ENCODE measurements at places on chromosomes 3 and 15. TPM values are rescaled to one million over a fixed set of nuclear protein-coding genes. Genes with fewer than 3 reads are reported as not detected.

Gene GRAMD2A
- total RNA-seq = 4.0 TPM

GRCh38 chr3:127637546-127637945 is 8.6 kb downstream of the PODXL2 start:
- no peak for DNase-seq

DNA sequence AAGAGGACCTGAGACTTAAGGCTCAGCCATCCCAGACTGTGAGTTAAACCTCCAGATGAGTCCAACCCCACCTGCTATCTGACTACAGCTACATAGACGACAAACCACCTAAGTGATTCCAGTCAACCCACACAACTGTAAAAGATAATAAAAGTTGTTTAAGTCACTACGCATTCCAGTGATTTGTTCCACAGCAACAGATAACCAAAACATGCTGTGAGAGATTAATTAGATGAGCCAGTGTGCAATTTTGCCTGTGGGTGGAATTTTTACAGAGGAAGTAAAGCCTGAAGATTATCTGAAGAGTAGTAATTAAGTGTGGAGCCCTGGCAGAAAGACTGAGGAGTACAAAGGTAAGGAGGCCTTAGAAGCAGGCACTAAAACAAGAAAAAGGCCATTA is 5.4 kb downstream of the BTBD1 start:
- no peak for DNase-seq

Gene SERPINI2
- 1.8 TPM for total RNA-seq

Gene KBTBD12
- 0.29 TPM for total RNA-seq

DNA sequence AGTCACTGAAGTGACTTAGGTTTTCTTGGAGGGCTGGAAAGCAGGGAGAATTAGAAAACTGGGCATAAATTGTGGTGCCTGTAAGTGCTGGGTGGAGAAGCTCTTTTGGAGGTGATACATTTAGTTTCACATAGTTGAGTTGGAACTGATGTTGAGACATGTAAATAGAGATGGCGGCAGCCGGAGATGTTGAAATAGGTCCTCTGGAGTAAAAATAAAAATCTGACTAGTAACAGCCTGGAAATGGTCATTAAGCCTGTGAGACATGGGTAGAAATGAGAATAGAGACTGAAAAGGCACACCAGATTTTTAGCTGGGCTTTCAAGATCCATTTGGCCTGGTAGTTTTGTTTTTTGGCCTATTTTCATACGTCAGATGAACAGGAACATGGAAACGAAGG is 2.9 kb upstream of the NIT2 start:
- no peak for DNase-seq
